ENCODE measurements at places on chromosomes 4 and X.

- DNase-seq = no peak
These were observed 18.9 kb upstream of the CXCL8 start for GRCh38 chr4:73721435-73721834.

DNA sequence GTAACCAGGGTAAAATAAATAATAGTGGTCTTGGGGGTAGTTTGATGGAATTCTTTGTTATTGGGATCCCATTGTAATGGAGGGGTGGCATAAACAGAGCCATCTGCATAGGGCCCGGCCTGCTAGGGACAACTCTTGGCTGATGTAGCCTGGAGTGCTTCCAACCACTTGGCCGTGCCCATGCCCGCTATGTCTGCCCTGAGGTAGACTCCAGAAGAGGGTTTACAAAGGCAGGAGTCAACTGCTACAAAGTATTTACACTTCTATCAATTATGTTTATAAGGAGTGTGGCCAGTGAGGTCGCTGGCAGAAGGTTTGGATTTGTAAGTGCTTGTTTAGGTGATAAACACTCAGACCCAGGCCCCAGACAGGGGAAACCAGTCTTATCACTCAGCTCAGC lies 8.1 kb downstream of the RASL11B start:
- DNase-seq = no peak

DNA sequence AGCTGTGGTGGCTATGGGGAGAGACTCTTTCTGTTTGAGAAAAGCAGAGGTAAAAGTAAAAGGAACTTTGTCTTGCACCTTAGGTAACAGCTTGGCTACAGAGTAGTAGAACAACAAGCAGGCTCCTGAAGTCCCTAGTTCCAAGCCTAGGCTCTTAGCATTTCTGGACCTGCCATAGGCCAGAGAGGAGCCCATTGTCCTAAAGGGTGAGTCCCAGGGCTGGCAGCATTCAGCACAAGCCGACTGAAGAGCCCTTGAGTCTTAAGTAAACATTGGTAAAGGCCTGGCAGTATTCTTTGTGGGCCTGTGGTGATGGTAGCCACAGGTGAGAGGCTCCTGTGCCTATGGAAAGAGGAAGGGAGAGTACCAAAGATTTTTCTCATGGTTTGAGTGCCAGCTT lies 38.2 kb downstream of the CSN3 start:
- no peak for DNase-seq

DNA sequence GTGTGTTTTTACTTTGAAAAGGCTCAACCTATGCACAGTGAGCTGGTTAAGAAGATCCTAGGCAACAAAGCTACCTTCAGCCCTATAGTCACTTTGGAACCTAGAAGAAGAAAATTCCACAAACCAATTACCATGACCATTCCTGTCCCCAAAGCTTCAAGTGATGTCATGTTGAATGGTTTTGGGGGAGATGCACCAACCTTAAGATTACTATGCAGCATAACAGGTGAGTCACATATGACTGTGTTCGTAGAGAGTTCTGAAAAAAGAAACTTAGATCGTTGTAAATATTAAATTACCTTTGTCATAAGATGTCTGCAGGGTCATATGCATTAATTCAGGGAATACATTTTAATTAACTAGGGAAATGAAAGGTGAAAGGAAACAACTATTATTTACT lies 287.1 kb downstream of the ANK2 start:
- no peak for DNase-seq

GRCh38 chrX:49001521-49002090 lies 458 bp downstream of the GRIPAP1 start:
- DNase-seq = peak; percentile 22

DNA sequence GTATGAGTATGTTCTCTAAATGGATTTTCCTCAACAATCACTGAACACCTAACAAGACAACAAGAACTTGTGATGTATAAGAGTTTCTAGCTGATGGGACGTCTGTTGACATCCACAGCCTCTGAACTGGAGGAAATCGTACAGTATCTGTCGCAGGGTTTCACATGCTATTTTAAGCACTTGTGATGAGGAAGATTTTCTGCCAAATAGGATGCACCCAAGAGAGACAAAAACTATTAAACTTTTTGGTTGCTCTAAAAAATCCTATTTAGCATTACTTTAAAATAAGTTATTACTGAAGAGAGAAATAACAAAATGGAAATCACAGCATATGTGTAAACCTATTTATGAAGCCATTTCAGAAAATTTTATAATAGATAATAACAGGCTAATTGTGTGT lies 356.1 kb upstream of the SLC7A11 start:
- no peak for DNase-seq

GRCh38 chr4:147840838-147841738 lies 109.2 kb downstream of the ARHGAP10 start:
- no peak for DNase-seq

DNA sequence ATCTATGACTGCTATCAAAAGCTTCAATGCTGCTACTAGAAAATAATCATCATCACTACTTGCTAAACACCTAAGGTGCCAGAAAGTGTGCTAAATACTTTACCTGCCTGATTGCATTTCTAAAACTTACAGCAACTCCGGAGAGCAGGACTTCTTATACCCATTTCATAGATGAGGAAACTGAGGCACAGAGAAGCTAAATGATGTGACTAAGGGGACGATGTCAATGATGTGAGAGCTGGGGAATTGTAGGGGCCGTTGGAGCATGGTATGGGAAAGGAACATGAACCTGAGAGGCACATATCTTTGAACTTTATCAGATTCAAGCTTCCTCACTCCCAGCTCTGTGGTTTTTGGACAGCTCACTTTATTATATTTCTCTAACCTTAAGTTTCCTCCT lies 38.7 kb downstream of the CCKAR start:
- no peak for DNase-seq
